ENCODE measurements at places on chromosomes 12 and 14.

- no peak for DNase-seq
Observed at GRCh38 chr12:88309546-88309945, 167.4 kb downstream of the TMTC3 start.

GRCh38 chr14:23612802-23613201 lies 23.4 kb upstream of the DHRS2 start:
- no peak for DNase-seq

DNA sequence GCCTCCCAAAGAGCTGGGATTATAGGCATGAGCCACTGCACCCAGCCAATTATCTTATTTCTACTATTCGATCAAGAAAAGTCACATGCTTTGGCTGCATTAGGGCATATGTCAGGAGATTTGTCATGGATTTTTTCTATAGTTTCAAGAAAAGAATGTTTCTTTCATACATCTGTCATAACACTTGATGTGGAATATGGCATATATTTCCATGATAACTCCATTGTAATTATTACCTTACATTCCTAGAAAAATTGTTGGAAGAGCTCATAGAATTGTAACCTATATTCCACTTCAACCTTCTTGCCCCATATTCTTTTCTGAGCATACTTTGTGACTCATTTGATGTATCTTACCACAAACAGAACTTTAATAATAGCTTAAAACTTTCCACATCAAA lies 740.9 kb upstream of the FLRT2 start:
- no peak for DNase-seq

DNA sequence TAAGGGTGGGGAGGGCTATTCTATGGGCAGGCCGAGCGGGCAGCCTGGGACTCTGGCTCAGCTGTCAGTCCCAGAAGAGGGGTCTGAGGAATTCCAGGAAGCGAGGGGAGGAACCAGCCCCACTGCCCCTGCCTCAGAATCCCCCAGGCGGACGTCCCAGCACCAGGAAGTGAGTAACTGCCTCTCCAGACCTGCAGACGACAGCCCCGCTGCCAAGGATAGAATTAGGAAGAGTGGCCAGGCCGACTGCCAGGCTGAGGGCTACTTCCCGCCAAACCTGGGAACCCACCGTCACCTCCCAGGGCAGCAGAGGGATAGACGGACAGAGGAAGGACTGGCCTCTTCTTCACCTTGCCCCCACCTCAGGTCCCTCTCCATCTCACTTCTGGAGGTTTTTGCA lies 6.7 kb upstream of the BDKRB2 start:
- no peak for DNase-seq

- no peak for DNase-seq
Observed at GRCh38 chr14:85315290-85315689, 214.7 kb upstream of the FLRT2 start.
